Right lobe of liver (tissue), 6 donors: ENCODE measurements at places on chromosomes 1 and 21.
A peak's percentile ranks its signal among the peaks of the same experiment; 100 is the strongest.

GRCh38 chr1:4851385-4852065, 197.1 kb downstream of the AJAP1 start:
- no peak for DNase-seq

GRCh38 chr1:60170709-60171108, 97.1 kb upstream of the C1orf87 start:
- DNase-seq: no peak

DNA sequence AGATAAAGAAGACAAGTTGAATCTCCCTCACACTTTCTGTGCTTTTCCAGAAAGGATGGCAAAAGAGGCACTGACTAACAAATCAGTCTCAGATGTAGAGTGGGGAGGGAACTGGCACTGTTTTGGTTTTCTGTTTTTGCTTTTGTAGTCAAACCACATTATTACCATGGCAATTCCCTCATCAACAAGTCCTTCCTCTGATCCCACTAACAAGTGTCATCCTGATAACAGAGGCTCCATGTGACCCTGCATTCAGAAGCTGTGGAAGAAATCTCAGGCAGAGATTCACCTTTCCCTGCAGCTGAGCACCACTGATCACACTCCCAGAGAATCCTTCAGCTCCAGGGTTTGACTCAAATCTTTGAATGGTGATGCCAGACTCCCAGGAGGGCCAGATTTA, 203.4 kb downstream of the TNR start:
- no peak for DNase-seq

DNA sequence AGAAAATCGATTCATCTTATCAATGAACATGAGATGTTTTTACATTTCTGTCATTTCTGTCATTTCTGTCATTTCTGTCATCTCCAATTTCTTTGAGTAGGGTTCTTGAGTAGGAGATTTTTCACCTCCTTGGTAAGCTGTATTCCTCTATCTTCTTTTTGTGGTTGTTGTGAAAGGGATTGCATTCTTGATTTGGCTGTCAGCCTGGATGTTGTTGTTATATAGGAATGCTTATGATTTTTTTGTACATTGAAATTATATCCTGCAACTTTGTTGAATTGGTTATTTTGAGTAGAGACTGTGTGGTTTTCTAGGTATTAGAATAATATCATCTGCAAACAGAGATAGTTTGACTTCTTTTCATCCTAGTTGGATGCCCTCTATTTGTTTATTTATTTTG, 1233.7 kb downstream of the PLA2G4A start:
- no peak for DNase-seq

DNA sequence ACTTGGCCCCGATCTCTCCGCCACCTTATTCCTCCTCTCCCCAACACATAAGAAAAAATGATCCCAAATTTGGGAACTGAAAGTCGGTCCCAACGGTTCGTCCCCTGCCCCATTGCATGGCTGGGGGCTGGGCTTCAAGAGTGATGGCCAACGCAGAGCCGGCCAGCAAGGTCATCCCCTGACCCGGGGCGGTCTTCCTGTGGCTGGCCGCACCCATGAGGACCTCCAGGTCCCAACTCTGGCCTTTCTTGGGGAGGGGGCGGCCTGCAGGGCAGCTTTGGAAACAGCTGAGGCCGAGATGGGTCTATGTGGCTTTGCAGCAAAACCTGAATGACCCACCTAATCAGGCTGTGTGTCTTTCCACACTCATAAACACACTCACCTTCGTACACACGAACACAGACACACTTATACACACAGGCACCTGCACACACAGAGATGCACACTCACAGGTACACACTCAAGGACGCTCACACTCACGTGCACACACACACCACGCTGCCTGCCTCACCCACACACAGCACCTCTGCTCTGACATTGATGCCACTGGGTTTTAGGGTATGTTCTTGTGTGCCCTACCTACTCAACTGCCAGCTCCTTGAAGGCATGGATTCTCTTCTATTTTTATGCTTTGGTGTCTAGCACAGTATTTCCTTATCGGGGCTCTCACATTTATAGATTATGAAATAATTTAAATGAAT, 562 bp downstream of the DYNLT5 start:
- DNase-seq: no peak

GRCh38 chr1:6519935-6520671, 28.6 kb upstream of the PLEKHG5 start:
- no peak for DNase-seq

DNA sequence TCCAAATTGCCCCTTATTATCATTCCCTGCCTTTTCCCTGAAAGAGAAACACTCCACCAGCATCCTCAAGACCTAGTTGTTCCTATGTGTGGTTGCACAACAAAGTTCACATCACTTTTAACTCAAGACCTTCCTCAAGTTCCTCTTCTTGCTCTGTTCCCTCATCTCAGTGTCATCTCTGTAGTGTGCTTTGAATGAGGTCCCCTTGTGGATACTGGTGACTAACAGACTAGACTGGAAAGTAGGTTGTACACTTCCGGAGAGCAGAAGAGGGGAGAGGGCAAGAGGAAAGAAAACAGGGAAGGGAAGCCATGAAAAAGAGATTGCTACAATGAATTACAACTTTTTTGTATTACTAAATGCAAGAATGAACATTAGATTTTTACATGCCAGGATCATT, 853.8 kb downstream of the USP25 start:
- DNase-seq: no peak

DNA sequence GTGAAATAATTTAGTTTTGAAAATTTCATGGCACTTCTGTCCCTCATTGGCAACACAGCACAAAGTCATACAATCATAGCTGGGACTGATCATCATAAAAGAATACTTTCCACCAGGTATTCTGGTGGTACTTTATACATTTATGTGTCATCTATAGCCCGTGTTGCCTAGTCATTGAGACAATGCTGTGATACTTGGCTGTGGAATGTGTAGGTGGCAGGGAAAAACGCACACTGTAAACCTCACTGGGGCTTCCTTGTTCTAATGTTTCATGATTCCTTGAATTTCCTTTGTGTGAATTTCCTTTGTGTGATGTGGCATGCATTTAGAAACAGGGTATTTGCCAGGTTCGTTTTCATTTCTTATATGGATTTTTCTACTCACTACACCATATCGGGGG, 118.3 kb downstream of the FMN2 start:
- DNase-seq: no peak

- DNase-seq: no peak
Measured at GRCh38 chr1:244952940-244953339, 88.6 kb upstream of the HNRNPU start.

DNA sequence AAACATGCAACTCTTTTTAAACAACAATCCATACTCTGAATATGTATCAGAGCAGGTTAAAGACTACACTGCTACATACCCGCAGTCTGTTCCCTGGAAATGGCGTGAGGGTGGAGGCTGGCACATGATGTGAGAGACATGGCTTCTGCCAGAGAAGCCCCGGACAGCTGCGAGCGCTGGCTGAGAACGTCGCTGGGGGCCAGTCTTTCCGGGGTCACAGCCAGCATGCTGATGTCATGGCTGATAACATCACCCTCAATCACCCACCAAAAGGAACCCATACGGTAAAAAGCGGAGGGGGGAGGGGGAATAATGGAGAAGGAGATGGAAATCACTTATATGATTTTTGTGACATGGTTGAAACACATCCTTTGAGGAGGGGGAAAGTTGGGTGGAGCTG, 29.1 kb downstream of the C1orf198 start:
- DNase-seq: no peak

GRCh38 chr1:241787691-241788090, 60.3 kb upstream of the EXO1 start:
- DNase-seq: no peak

DNA sequence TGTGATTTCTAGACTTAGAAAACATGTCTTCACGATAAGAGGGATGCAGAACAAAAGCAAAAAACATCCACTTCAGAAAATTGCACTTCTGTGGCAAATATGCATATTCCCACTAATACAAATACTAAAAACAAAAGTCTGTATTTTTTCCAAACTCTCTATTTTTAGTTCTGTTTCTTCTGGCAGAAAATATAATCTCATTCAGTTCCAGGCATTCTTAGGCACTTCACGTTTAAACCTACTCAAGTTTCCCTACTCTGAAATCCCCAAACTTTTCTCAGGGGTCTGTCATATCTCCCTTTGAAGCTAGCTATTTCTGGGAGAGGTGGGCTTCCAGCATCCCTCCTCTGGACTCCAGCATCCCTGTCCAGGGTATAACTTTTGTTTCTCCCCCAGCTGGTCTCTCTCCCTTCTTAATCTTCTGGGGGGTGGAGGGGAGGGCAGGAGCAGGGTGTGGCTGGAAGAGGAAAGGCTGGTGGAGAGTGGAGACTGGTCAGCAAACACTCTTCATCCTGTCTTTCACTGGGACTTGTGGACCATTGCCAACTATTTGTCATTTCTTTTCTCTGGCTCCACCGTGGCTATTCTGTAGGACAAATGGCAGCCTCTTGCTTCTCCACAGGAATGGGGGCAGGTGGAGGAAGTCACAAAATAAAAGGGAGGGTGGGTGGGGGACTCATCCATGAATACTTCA, 19.6 kb upstream of the NCF2 start:
- no peak for DNase-seq

DNA sequence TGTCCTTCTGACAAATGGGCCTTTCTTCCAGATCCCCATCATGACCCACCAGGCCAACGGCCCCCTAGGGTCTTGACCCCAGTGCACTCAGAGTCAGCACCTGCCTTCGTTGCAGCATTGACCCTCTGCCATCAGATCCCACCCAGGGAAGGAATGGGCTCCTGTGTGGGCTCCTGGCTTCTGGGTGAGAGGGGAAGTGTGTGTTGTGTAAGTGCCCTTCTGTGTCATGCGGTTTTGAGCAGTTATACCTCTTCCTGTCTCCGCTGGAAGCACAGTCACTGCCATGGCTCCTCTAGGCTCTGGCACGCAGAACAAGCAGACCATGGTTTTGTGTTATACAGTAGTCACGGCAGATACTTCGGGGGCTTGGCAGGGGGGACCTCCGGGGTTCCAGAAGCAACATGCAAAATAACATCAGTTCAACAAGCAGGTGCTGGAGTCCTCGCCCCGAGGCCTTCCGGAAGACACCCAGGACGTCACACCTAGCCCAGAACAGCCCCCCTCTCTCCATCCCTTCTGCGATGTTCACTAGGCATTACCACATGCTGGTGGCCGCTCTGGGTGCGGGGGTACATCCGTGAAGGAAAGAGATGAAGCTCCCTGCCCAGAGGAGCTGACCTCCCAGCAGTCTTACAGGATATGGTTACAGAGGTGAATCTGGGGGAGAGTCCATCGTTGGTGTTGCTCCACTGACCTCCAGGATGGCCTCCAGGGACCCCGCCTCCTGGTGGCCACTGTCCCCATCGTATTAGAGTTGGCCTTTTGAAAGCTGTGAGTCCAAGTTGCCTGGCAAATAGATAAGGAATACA, 17.4 kb upstream of the KCNAB2 start:
- DNase-seq: peak; percentile 61

DNA sequence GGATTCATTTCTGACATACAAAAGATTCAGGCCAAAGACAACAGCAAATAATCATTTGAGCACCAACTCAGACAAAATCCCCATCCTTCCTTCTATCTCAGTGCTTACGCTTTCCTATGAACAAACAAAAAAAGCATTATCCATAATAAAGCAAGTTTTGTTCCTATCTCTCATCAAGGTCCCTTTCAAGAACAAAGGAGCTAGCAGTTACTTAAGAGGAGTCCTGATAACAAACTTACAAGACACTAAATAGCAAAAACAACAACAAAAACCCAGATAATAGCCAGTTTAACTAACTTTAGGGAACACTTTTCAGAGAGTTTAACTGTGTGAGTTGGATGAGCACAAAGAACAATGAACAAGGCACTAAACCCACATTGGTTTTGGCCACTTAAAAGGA, 10.5 kb downstream of the EVI5 start:
- DNase-seq: no peak

DNA sequence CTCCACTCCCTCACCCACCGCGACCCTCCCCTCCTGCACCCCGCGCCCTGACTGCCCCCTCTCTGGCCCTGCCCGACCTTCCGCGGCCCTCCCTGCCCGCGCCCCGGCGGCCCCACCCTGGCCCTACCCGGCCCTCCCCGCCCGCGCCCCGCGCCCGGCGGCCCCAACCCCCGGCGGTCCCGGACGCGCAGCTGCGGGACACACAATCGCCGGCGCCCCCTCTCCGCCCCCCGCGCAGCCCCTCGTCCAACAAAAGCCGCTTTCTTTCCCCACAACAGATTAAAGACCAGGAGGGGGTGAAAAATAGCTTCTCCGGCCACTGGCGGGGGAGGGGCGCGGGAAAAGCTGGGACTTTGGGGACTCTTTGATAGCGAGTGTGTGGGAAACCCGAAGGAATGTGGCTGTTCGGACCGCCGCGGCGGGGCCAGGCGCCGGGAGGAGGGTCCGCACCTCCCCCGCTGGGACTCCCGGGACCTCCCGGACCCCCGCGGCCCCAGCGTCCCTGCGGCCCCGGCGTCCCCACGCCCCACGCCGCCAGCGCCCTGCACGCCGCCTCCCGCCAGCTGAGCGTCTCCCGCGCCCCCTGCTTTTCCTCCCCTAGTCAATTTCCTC, 8.8 kb upstream of the ID3 start:
- DNase-seq: no peak

GRCh38 chr1:114173680-114174079, 20.0 kb upstream of the SYT6 start:
- no peak for DNase-seq

GRCh38 chr21:36461918-36462486, 17.9 kb downstream of the CLDN14 start:
- peak; percentile 76 for DNase-seq
